ENCODE measurements at places on chromosomes 13 and 19.

DNA sequence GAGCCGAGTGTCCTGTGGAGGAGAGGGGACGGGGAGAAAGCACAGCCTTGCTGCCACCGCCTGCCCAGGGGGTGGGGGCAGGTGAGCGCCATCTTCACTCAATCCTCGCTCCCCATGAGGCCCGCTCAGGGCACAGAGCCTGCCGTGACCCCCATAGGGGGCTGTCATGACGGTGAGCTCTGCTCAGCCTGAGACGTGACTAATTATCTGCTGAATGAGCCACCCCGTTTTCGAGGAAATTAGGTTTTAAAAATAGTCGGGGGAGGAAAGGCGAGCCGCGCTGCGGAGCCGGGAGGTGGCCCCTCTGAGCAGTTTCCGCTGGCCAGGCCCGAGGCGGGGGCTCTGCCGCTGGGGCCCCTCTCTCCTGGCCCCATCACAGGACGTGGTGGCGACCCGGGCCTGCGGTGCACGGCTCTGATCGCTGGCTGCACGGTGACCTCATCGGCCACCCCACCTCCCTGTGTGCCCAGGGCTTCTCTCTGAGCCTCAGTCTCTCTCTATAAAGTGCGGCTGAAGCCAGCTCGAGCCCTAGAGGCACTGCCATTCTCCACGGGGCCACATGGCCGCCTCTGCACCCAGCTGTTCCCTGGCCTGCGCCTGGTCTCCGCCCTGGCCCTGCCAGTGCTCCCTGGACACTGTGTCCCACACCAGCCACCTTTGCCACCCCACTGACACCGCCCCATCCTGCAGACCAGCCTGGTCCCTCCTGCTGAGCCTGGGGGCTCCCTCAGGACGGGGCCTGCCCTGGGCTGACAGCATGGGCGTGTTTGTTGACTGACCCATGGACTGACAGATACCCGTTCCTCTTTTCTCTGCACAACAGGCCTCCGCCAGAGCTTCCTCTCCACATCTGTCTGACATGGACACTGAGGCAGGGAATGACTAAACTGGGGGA lies 28.3 kb downstream of the PIP5K1C start:
- no peak for DNase-seq

DNA sequence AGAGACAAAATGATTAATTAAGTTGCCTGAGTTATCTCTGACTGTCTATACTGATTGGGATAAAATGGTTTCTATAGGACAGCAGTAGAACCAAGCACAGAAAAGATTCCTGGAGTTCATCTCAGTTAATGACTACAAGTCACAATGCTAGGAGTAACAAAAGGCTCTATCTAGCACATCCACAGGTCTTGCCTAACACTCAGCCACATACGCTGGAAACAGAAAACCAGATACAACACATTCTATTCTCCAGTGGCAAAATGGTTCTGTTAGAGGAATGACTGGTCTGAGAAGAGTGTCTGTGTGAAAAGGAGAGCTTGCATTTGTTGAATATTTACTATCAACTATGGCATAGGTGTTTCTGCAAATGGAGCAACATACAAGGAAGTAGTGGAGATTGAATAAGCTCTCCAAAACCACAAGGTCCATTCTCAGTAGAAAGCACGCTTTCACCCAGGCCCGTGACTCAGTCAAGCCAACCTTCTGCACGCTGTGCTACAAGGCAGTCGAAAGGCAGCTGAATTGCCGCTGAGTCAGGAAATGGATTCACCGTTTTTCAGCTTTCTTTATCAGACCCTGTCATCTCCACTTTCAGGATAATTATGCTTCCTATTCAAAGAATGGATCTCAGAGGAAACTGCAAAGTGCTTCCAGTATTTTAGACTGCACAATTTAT lies 761.5 kb downstream of the EFNB2 start:
- DNase-seq, result no peak

DNA sequence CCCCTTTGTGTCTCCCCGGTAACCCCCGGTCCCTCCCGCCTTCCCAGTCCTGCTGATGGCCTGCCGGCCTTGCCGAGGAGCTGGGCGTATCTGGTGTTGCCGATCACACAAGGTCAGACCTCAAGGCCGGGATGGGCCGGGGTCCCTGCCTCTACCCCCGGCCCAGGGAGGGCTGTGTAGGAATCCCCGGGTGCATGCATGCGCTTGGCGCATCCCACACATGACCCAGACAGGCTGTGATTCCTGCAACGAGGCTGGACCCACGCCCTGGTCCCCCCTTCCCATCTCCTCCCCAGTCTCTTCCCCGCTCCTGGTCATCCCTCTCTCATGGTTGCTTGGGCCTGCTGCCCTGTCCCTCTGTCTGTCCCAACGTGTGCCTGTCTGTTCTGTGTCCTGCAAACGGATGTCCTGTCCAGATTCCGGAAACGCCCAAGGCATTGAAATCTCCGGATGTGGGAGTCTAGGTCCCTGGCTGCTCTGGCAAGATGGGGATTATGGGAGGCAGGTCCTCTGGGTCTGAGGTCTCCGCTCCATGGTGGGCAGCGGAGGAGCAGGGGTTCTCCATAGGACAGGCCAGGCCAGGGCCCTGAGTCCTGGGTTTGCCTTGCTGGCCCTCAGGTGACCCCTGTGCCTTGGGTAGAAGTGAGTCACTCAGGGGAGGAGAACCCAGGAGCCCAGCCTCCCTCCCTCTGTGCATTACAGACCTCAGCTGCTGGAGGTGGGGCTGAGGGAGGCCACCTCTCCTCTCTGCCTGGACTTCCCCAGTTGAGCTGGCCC lies 1.6 kb downstream of the PKN1 start:
- DNase-seq, result peak; percentile 34

- DNase-seq, result no peak
Measured at GRCh38 chr13:48493851-48494250, 39.0 kb downstream of the RCBTB2 start.

- no peak for DNase-seq
Measured at GRCh38 chr19:23481043-23481442, 85.8 kb upstream of the ZNF91 start.

GRCh38 chr19:31256593-31256960 lies 92.7 kb downstream of the TSHZ3 start:
- no peak for DNase-seq

DNA sequence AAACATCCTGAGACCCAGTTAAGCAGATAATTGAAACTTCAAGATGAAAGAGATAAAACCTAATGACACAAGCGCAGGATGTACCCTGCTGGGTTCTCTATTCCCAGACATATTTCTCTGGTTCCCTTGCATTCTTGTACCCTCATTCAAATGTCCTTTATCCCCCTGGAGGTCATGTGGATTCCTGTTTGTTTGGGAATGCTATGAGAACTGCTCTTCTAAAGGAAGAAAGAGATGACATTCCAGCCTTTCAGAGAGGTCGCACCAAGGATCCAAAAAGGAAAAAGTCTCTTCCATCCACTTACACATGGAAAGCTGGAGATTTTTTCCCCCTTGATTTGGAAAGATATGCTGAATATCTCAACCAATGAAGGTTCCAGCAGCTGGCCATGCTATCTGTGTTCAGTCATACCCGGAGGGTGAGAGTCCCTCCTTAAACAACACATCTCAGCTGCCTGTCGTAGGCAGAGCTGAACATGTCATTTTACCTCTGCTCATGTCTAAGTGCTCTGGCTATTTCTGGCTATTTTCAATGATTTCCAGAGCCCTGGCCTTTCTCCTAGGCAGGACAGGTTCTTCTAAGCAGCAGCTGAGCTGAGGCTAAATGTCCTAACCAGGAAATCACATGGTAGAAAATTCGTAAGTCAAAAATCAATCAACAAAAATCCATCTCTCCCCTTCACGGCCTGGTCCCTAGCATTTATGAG lies 52.5 kb downstream of the C13orf42 start:
- DNase-seq, result no peak
